MG63 (cell line): ENCODE measurements at places on chromosomes 4 and X.

- DNase-seq, result no peak
Measured at GRCh38 chr4:6693231-6694176, at the start of gene S100P. Gene S100P (plus strand): TSS chr4:6693878. CDS start chr4:6693933, 55 bp downstream.

GRCh38 chr4:37767546-37767945, 58.9 kb upstream of the PGM2 start:
- DNase-seq, result peak; percentile 6

DNA sequence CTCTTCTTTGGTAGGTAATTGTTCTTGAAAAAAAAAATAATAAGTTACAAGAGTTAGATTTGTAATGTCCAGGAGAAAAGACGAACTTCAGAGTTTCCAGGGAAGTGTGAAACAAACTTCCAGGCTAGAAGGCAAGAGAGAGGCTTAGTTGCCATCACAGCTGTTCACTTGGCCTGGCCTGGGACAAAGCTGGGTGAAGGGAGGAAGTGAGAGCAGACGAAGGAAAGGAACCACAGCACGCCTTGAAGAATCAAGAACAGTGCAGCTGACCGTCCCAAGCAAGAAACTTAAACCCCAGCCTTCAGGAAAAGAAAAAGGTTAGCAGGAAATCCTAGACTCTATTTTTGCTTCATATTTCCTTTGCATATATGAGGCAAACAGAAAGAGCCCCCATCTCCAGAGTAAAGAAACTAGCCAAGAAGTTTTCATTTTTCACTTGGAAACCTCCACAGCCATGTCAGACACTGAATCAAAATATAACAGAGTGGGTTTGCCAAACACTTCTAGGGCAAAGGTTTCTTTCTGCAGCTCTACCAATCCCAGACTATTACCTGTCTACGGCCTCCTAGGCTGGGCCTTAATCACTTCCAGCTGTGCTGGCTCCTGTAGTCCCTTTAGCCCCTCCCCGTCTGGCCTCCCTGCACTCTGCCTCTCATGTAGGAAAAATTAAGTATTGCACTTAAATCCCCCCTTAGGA, 209.6 kb downstream of the SPATA18 start:
- DNase-seq, result no peak

- DNase-seq, result no peak
Measured at GRCh38 chrX:13159886-13160285, 115.5 kb upstream of the FAM9C start.

DNA sequence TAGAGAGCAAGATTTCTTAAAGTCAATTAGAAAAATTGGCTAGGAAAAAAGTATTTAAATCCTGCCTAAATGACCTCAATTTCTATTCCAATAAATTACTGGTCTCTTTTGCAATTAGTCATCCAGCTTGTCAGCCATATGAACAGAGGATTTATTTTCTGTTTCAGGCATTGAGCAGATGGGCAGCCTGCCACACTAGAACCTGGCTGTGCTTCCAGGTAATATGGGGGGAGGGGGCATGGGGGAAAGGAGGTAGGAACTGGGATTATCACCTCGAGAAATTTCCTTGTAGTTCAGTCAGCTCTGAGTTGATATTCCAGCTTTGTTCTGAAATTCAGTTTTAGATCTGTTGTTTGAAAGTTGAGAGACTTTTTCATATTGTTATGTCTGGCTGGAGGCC, 206.3 kb upstream of the LCORL start:
- no peak for DNase-seq

DNA sequence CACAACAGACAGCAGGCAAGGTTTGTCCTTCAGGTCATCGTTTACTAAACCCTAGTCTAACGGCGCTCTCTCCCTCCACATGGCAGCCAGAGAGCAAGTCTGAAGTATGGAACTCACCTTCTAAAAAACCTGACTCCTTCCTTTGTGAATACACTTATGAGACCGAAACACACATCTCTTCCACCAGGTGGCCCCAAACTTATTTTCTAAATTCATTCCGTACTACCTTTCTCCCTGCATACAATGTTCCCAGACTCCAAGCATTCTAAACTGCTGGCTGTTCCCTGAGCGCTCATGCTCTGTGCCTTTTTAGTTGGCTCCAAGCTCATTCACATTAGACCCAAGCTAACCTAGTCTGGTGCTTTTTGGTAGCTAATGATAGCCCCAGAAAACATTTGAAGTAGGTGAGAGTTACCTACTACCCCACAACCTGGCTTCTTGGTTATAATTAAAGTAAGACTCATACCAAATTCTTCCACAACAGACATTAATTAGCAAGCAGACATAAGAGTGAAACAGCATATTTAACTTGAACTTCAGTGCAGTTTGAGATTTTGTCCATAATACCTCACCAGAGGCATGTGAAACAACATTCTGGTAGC, 67.6 kb upstream of the DCLK2 start:
- DNase-seq, result peak; percentile 2

DNA sequence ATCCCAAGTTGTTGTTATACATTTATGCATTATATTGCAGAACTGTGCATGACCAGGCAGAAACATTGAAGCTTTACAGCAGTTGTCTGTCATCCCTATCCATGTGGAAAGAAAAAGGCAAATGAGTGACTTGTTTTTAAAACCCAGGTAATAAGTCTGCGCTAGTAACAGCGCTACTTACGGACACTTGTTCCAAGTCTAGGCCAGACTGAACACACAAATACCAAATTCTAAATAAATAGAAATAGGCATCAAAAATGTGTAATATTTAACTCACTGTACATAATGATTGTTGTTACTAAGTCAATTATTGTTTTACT, 548 bp upstream of the MAML3 start:
- no peak for DNase-seq

- DNase-seq, result peak; percentile 89
Measured at GRCh38 chrX:16462912-16463311, 187.0 kb upstream of the S100G start.

DNA sequence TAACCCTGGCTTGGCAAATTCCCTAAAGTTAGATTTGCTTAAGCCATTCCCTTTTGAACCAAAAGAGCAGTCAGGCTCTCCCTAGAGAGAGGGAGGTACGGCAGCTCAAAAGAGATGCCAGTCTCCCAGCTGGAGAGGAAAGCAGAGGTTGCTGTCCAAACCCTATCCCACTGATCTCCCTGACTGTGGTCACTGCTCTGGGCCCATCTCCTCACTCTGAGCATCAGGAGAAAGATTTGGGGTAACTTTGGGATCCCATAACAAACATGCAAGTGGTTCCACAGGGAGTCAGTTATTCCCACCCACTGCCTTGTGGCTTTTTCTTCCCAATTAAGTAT, 17.1 kb downstream of the ACSL1 start:
- peak; percentile 27 for DNase-seq

DNA sequence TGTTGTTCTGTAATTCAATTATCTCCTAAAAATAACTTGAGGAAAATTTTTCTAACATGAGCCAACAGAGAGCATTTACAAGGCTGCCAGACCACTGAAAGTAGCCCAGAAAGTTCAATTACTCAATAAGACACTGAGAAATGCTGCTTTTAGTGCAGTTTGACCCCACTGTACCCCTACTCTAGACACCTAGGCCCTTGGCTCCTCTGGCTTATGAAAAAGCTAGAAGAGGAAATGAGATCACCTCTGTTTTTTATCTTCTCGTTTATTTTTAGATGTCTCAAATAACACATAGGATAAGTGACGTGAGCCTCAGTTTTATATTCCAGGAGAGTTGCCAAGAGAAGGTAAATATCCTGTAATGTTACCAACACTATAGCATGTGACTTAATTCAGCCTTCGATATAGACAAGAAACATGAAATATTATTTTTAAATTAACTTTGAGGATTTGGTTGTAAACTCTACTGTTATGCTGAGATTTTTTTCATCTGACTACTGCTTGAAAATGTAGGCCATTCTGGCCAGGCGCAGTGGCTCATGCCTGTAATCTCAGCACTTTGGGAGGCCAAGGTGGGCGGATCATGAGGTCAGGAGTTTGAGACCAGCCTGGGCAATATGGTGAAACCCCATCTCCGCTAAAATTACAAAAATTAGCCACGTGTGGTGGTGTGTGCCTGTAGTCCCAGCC, 24.4 kb downstream of the TNIP3 start:
- DNase-seq, result no peak

DNA sequence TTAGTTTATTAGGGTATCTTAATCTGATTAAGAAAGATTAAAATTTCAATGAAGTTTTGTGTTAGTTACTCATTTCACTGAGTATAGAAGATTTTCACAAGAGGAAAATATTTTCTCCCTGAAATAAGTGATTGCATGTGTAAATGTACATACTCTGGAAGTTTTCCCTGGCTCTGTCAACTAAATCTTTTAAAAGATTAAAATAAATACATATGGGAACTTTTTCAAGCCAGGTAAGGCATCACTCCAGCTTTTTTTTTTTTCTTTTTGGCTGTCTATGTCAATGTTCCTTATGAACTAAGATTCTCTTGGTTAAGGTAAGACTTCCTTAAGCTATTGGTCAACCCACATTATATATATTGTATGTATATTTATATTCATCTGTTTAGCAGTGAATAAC, 117.6 kb downstream of the CBR4 start:
- no peak for DNase-seq

DNA sequence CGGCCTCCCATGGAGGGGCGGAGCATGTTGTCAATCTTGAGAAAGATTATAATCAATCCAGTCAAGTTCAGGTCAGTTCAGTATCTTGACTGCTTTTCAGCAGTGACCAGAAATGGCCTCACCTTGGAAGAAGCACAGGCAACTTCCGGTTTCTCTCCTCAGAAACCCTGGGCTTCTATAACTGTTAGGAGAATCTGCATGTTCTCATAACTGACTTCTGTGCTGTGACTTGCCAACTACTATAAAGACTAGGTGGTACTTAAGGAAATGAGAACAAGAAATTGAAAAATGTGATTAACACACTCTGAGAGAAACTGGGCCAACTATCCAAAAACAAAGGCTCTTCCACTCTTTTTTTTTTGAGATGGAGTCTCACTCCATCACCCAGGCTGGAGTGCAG, 35.9 kb upstream of the TLR3 start:
- no peak for DNase-seq

- no peak for DNase-seq
Measured at GRCh38 chrX:47278691-47279090, 45.9 kb downstream of the USP11 start.

- DNase-seq, result no peak
Measured at GRCh38 chrX:108250654-108251579, 159.3 kb downstream of the ATG4A start.

DNA sequence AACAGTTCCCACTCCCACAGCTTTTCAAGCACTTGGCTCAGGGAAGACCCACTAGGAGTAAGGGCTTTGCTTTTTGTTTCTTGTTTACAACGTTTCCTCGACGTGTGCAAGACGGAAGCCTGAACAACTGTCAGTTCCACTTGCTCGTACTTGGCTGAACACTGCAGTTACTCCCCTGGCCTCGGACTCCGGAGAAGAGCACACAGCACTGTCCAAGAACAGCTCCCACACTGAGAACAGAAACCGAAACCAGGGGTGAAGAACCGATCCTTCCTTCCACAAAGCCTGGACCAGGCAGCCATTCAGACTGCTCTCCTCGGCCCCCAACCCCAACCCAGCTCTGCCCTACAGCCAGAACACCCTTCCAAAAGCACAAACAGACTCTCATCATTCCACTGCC, 25.5 kb downstream of the IRF2 start:
- peak; percentile 43 for DNase-seq

DNA sequence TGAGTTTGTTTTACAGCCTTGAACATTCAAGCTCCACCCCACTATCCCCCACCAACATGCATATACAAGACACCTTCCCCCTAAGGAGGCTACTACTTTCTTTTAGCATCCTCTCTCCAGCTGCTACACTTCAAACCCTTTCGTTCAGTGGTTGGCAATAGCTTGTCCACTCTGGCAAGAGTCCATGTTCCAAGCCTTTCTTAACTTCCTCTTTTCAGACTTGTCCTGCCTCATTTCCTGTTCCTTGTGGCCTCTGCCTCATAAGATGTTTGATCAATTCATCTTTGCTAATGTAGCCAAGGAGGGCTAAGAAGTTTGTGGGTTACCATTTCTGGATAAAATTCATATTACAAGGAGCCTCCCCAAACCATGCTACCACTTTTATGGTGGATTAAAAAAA, 20.8 kb upstream of the ZCCHC12 start:
- no peak for DNase-seq

- DNase-seq, result no peak
Measured at GRCh38 chr4:83212041-83212851, 72.4 kb downstream of the COQ2 start.

- DNase-seq, result no peak
Measured at GRCh38 chr4:1211371-1211770, 37.6 kb downstream of the CTBP1 start.
